ENCODE measurements at places on chromosomes 13 and 19.
A peak's percentile ranks its signal among the peaks of the same experiment; 100 is the strongest.

GRCh38 chr19:710767-711166 is 2.0 kb downstream of the PALM start:
- no peak for DNase-seq

DNA sequence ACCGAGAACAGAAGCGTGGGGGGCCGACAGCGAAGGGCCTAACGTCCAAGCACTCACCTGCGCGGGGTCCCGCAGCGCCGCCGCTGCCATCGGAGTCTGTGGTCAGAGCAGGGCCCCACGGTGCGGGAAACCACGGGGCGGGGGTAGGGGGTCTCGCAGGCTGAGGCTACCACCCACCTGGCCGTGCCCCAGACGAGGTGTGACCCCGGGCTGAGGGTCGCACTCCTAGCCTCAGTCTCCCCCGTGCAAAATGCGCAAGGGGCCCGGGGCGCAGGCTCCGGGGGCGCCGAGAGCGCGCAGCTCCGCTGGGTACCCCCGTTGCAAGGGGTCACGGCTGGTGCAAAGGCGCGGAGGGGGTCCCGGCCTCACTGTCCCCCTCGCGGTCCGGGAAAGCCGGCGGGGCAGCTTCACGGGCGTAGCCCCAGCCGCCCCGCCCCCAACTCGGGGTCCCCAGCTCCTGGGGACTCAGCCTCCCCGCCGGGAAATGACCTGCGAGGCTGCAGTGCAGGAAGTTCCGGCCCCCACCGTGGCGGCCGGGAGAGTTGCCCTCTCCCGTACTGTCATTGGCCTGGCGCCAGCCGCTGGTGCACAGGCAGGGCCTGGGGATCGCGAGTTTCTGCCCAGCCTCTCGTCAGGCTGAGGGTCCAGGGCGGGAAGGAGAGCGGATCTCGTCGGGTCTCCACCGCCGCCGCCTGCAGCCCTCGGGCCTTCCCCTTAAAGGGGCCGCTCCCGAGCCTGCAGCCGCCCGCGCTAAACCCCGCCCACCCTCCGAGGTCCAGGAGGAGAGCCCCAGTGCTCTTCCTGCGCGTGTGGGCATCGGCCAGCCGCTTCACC is at the start of gene ZNF792:
Gene ZNF792 (minus strand): TSS at position 657 of the 834 bp plus-strand sequence. CDS start 567 bp downstream, at position 90.
- peak; percentile 75 for DNase-seq

GRCh38 chr19:53158119-53158656 is 665 bp downstream of the ZNF347 start:
- no peak for DNase-seq

- no peak for DNase-seq
Observed at GRCh38 chr13:111219950-111220349, 100.5 kb upstream of the TEX29 start.

DNA sequence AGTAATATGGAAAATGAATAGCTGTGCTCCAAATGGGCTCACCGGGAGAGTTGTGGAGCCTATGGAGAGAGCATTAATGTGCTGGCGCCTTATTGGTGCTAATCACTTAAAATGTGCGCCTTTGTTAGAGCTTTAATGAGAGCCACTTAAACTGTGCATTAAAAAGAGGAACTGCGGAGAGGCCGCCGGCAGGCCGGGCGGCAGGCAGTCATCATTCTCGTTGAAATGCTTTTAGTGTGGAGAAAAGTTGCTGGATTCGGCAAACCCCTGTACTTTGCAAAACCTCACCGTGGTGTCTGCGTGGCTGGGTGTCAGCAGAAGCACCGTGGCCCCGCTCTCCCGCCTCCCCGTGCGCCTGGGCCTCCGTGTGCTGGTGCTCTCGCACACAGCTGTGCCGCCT is 105.5 kb downstream of the KDM4B start:
- no peak for DNase-seq

DNA sequence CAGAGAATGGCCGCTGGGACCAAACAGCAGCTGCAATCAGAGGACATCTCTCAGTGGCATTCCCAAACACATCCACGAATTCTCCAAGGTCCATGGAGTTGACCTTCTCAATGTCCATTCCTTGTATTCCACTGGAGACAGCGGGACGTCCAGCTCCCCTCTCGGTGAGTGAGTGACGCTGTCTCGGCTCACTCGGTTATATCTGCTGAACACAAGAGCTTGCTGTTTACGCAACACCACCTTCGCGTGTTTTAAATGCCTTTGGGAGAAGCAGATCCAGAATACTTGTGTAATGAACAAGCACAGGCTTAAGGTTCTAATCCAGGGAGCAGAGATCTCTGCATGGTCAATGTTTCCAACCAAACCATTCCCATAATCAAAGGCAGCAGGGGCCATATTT is at the start of gene URAD:
Gene URAD (minus strand): TSS at position 174 of the 400 bp plus-strand sequence. CDS start 56 bp downstream, at position 118.
- no peak for DNase-seq

GRCh38 chr13:35643625-35644024 is 167.1 kb upstream of the MAB21L1 start:
- DNase-seq, result no peak

- DNase-seq, result no peak
Observed at GRCh38 chr13:110697842-110698241, 8.1 kb downstream of the CARS2 start.

DNA sequence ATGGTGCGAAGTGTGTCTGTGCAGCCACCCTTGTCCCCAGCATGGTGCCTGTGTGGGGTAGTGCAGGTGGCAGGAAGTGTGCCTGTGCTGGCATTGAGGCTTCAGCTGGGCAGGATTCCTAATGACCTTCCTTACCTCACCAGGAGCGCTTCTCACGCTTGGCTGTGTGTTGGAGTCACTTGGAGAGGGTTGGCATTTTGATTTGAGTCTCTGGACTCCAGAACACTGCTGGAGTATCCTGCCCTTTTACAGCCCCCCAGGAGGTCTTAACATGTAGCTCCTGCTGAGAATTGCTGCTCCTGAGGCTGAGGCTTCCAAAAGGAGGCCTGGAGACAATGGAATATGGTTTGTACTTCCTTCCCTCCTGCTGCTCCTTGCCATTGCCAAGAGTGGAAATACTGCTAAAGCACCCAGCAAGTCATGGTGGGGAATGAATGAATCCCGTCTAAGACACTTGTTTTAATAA is 87.1 kb downstream of the ARHGEF7 start:
- no peak for DNase-seq

DNA sequence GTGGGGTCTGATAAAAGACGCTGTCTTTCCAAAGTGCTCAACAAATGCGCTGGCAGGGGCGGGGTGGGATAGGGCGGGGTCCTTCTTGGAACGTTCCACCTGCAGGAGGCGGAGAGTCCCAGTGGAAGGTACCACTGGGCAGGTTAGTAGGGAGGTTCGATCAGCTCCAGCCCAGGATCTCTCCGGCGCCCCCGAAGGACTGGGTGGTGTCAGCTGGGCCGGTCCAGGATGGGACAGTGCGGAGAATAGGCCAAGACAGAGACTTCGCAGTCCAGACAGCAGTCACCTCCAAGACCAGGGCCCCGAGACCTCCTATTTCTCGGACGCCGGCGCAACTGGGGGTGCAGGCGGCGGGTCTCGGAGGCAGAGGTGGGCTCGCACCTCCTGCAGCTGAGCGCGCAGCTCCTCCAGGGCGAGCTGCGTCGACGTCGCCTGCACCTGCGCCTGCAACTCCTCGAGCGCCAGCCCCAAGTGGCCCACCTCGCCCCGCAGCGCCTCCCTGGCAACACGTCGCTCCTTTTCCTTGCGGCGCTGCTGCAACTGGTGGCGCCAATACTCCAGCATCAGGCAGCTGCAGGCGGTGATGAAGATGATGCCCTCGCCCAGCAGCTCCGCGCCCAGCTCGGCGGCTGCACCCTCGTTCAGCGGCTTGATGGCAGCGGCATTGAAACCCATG is 21.6 kb downstream of the VASP start:
- DNase-seq, result no peak

GRCh38 chr13:113535381-113535781 is 44.9 kb upstream of the DCUN1D2 start:
- DNase-seq, result no peak

- no peak for DNase-seq
Observed at GRCh38 chr13:108621462-108621861, 7.9 kb upstream of the MYO16 start.

GRCh38 chr19:44738136-44738535 is 10.4 kb upstream of the BCL3 start:
- no peak for DNase-seq

DNA sequence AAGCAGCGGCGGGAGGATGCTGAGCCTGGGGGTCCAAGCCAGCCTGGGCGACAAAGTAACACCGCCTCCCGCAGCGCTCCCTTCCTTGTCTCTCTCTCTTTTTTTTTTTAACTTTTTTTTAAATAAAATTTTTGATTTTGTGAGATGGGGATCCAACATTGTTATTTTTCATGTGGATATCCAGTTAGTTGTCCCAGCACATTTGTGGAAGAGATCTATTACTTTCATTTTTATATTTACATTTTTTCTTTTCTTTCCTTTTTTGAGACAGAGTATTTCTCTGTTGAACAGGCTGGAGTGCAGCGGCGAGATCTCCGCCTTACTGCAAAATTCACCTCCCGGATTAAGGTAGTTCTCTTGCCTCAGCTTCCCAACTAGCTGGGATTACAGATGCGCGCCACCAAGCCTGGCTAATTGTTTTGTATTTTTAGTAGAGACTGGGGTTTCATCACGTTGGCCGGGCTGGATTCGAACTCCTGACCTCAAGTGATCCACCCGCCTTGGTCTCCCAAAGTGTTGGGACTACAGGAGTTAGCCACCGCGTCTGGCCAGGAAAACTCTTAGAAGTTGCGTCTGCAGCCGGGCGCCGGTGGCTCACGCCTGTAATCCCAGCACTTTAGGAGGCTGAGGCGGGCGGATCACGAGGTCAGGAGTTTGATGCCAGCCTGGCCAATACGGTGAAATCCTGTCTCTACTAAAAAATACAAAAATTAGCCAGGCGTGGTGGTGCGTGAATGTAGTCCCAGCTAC is 19.4 kb downstream of the ZNF816 start:
- DNase-seq, result no peak

GRCh38 chr19:58150328-58150921 is at the start of gene ZNF329:
Gene ZNF329, minus strand, starts transcription at chr19:58150789. Its CDS starts 21,286 bp downstream, at chr19:58129503.
- peak; percentile 84 for DNase-seq

GRCh38 chr13:41782086-41782485 is 178.8 kb downstream of the VWA8 start:
- DNase-seq, result no peak

GRCh38 chr19:925087-925525 is 729 bp upstream of the ARID3A start:
- no peak for DNase-seq

DNA sequence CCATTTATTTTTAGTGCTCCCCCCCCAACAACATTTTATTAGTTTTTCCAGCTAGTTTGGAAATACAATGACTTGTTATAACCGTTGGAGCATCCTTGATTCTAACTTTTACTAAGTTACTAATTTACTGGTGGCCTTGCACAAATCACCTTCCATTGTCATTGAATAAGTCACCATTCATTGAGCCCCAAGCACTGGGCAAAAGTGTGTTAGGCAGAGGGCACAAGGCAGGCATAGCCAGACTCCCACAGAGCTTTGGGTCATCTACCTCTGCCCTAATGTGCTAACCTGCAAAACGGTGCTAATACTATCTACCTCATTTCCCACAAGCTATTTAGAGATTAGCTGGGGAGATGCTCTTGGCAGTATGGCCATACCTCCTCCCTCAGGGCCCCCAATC is 86.8 kb upstream of the RNF113B start:
- no peak for DNase-seq

GRCh38 chr13:94073007-94073744 is 406.3 kb downstream of the DCT start:
- no peak for DNase-seq

DNA sequence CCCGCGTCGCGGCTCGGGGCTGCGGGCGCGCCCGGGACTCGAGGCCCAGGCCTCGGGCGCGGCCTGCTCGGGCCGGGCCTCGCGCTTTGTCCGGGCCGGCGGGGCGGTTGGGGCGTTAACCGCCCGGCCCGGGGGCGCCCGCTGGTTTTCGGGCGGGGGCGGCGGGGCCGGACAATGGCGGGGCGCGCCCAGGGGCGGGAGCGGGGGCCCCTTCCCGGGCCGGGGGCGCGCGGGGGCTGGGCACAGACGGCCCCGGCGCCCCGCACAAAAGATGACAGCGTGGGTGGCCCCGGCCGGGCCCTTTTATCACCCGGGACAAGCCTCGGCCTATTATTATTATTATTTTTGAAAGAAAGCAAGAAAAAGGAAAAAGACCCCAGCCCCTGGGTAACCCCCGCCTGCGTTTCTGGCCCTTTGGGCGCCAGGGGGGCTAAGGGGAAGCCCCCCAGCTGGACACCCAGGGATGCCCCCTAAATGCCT is 419 bp downstream of the KDM4B start:
- no peak for DNase-seq

GRCh38 chr13:86858216-86858615 is 813.0 kb upstream of the SLITRK5 start:
- no peak for DNase-seq

DNA sequence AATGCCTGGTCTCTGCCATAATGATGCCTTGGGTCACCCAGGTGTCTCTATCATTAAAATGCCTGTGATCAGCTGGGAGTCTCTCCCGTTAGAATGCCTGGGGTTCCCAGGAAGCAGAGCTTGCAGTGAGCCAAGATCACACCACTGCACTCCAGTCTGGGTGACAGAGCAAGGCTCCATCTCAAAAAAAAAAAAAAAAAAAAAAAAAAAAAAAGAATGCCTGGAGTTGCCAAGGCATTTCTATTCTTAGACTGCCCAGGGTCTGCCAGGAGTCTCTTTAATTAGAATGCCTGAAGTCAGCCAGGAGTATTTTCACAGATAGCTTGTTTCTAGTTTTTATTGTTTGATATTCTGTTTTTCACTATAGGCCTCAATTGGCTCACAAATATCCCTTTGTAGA is 1552.5 kb downstream of the UQCRFS1 start:
- DNase-seq, result no peak

GRCh38 chr13:101730420-101731000 is 278.0 kb downstream of the ITGBL1 start:
- DNase-seq, result no peak

DNA sequence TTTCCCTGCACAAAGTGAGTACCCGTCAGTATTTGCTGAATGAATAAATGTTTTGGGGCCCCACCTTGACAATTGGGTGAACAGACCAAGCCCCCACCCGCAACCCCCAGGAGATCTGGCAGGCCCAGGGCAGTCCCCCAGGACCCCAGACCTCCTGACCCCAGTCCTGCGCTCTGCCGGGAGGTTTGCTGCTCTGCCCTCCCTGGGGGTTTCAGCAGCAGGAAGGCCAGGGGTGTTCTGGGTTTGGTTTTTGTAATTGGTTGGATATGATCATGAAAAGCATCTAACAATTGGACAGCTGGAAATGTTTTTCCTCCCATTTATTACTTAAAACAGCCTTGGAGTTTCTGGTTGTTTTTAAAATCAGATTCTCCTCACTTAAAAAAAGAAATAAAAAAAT is 193.8 kb downstream of the URI1 start:
- no peak for DNase-seq

DNA sequence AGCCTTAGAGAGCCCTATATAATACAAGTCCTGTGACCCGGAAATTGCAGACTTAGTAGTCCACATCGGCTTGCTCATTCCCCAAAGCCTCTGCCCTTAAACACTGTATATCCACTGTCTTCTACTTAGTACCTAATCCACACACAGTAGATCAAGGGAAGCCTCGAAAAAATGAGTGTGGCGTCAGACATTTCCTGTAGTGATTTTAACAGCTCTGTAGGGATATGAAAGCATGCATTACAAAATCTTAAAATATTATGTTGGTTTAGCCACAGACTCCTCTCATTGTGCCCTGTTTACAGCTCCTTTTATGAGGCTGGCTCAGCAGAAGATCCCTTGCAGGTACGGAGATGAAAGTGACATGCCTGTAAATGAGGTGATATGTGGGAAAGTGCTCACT is 416.3 kb downstream of the LIG4 start:
- no peak for DNase-seq

All from HEK293T (cell line).